AG10803 (cell line): ENCODE measurements at places on chromosomes 11 and 22.

DNA sequence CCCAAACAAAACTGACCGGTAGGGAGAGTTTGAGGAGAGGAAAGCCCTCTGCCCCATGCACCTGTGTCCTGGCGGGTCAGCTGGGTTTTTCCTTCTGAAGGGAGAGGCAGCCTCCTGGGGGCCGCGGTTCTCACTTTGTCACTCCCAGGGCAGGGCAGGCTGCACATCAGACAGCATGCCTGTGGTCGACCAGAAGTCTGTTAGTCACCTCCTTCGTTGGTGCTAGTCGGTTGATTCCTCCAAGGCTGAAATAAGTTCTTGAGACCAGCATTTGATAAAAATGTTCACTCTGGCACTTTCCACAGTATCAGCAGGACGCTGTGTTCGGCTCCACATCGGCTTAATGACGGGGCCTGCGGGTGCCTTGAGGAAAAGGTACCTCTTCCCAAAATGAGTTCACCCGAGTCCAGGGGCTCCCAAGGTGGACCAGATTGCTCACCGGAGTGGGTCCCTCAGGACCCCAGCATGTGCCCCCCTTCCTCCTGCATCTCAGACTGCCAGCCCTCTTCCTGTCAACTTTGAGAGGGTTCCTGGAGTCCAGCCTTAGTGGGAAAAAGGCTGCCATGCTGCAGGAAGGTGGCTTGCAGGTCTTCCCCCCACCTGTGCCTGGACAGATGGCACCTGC, 373.7 kb upstream of the B3GAT1 start:
- no peak for DNase-seq

DNA sequence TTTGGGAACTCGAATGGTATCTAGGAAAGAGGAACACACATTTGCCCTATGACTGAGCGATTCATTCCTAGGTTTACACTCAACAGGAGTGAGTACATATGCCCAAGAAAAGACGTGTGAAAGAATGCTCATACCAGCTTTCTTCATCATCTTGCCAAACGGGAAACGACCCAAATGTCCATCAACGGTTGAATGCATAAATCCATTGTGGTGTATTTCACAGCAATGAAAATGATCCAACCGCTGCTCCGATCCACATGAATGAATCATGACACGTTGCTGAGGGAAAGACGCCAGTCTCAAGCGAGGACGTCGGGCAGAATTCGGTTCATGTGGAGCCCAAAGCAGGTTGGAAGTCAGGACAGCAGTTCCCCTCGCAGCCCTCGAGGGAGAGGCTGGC, 71.5 kb downstream of the CYTH4 start:
- peak; percentile 85 for DNase-seq

DNA sequence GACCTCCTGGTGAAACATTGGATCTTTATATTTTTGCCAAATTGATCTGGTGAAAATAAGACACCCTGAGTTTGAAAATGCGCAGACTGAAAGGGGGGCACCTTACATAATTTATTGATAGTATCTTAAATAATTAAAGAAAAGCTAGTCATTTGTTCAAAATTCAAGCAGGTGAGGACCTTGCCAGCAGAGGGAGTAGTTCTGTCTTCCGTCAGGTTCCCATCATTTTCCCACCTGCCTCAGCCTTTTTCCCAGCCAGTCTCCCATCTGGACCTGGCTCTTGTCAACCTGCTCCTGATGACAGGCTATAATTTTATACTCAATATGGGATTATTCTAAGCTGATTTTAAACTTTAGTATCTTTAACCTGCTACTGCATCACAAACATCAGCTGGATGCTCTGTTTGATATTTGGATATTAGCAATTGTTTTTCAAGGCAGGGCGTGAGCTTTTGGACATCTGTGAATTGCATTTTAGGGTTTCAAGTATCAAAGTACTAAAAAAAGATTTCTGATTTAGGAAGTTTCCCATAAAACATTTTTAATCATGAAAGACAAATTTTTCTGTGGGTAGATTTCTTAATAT, 132.0 kb downstream of the ELP4 start:
- peak; percentile 33 for DNase-seq

- peak; percentile 70 for DNase-seq
Measured at GRCh38 chr22:38467904-38468442, at the start of gene KDELR3. TSS of gene KDELR3 (plus strand) at chr22:38468096. CDS start at chr22:38468234, 138 bp downstream.

- peak; percentile 72 for DNase-seq
Measured at GRCh38 chr11:95764267-95764898, 25.2 kb downstream of the FAM76B start.

- DNase-seq: no peak
Measured at GRCh38 chr22:31302537-31302936, 10.2 kb upstream of the PIK3IP1 start.

DNA sequence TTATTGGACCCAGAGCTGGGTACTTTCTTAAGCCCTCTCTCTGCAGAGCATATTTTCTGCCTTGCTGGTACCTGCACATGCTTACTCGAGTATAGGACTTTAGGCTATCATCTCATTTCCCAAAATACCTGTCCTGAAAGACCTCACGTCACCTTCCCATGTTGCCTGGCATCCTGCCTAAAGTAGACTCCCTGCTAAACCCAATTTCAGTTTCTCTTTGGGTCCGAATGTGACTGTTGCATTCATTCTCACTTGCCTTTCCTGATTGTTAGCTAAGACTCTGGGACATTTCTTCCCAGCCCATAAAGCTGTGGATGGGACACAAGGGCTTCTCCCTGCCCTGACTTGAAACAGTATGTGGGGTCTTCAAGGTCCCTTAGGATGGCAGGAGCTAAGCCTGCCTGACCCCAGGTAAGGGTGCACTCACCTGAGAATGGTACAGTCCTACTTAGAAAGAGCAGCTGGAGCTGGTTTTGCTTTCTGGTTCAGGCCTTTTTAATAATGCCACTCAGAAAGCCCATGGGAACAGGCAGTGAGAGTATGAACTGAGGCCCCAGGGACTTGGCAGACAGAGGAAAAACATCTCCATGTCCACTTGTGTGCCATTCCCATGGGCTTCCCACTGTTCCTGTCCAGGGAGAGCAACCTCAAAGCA, 12.9 kb downstream of the OR51E2 start:
- DNase-seq: no peak
